ENCODE measurements at places on chromosomes 4 and X.

DNA sequence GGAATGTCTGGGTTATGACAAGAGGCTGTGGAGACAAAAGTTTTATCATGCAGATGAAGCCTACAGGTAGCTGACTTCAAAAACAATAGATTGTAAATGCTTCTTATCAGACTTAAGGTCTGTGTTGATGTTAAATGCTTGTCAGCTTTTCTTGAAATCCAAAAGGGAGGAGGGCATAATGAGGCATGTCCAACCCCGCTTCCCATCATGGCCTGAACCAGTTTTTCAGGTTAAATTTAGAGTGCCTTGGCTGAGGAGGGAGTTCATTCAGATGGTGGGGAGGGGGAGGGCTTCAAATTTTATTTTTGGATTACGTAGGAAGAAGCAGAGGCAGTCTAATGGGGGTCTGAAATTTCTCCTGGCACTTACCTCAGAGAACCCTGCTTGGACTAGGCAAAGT, 207.7 kb upstream of the HDX start:
- H3K4me1 ChIP-seq = no peaks in the 10 kb centered on the region
- no peaks in the 10 kb centered on the region for H3K36me3 ChIP-seq
- H3K4me3 ChIP-seq = no peak overlapping the region
- no peak overlapping the region for H3K27ac ChIP-seq

DNA sequence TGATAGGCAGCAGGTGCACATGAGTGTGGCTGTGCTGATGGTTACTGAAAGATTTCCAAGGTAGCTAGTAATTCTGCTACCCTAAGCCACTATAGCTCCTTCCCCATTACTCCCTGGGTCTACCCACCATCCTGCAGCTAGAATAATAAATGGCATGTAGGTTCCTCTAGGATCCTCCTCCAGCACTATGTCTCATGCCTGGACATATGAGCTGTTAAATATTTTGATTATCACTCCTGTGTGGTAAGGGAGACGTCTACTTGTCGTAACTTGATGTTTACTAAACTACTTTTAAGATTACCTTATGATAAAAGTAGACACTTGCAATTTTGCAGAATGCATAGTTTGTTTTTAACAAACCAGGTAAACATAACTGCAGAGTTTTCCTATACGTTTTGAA, 35.5 kb downstream of the TET2 start:
- H3K4me3 ChIP-seq = no peak overlapping the region
- no peak for DNase-seq
- H3K27me3 ChIP-seq = no peaks in the 10 kb centered on the region
- H3K36me3 ChIP-seq = peaks cover 9% of the 10 kb centered on the region
- peaks cover 35% of the 10 kb centered on the region for H3K4me1 ChIP-seq
- H3K27ac ChIP-seq = no peak overlapping the region

GRCh38 chrX:69093960-69094871, 71.0 kb downstream of the PJA1 start:
- DNase-seq = peak; percentile 23
- H3K4me3 ChIP-seq = no peak overlapping the region
- no peaks in the 10 kb centered on the region for H3K27me3 ChIP-seq
- H3K27ac ChIP-seq = no peak overlapping the region
- H3K4me1 ChIP-seq = no peaks in the 10 kb centered on the region

GRCh38 chr4:70544279-70544868, 26.0 kb downstream of the AMTN start:
- H3K4me3 ChIP-seq = no peak overlapping the region
- no peak for DNase-seq
- no peaks in the 10 kb centered on the region for H3K4me1 ChIP-seq

DNA sequence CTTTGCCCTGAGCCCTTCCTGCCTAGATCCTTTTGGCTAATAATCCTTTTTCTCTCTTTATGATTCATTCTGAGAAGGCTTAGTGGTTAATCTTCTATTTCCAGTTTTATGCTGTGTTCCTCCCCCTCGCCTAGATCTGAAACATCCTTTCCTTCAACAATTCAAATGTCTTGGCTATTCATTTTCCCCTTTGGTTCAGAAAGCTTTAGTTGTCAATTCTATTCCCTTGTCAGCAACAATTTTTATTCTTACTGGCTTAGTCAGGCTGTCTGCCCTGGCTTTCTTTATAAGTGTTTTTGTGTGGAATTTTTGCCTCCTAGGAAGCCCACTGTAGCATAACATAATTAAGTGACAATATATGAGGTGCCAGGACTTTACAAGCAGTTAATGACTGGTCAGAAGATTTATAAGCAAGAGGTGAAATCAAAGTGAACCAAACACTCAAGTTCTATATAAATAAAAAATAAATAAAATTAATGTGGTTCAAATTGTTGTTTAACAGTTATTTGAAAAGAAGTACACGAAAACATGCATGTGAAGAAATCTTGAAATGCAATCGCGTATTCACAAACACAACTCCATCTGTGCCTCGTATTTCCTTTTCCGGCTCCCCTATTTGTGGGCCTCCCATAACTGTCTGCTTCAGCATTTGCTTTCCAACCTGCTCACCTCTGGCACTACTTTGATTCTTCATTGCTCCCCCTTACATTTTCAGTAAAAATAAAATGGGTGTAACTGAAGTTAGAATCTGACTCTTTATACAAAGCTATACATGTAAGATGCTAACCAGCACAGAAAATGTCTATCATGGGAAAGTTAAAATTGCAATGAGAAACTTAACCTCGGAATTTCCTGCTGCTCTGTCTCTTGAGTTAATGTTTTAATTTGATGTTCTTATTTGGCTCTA, 235.4 kb downstream of the SPRY1 start:
- no peak overlapping the region for H3K27ac ChIP-seq
- H3K4me3 ChIP-seq = no peak overlapping the region
- no peaks in the 10 kb centered on the region for H3K27me3 ChIP-seq
- H3K4me1 ChIP-seq = no peaks in the 10 kb centered on the region
- no peak for DNase-seq

DNA sequence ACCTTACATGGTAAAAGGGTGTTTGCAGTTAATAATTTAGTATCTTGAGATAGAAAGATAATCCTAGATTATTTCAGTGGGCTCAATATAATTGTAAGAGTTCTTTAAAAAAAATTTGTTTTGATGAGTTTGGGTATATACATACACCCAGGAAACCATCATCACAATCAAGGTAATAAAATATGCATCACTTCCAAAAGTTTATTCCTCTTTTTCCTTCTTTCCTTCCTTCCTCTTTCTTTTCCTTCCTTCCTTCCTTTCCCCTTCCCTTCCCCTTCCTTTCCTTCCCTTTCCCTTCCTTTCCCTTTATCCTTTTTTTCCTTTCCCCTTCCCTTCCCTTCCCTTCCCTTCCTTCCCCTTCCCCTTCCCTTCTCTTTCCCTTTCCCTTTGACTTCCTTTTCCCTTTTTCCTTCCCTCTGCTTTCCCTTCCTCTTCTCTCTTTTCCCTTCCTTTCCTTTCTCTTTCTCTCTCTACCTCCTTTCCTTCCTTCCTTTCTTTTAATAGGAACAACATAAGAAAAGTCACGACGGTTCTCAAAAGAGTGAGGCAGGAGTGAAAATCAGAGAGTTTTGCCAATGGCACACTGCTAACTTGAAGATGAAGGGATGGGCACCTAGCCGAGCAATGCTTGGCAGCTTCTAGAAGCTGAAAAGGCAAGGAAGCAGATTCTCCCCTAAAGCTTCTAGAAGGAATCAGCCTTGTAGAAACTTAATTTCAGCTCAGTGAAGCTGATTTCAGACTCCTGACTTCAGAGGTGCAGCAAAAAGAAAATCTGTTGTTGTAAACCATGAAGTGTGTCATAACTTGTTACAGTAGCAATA, 2050.2 kb upstream of the AGA start:
- H3K4me3 ChIP-seq = no peak overlapping the region
- no peaks in the 10 kb centered on the region for H3K36me3 ChIP-seq
- H3K27ac ChIP-seq = no peak overlapping the region
- DNase-seq = no peak

GRCh38 chr4:38178392-38178995, 218.3 kb downstream of the PTTG2 start:
- H3K4me1 ChIP-seq = peaks cover 42% of the 10 kb centered on the region
- H3K4me3 ChIP-seq = peak overlapping the region; percentile 78
- H3K27ac ChIP-seq = no peak overlapping the region
- no peaks in the 10 kb centered on the region for H3K36me3 ChIP-seq
- H3K27me3 ChIP-seq = no peaks in the 10 kb centered on the region

GRCh38 chr4:82247629-82248028, 126.2 kb downstream of the HNRNPD start:
- no peak overlapping the region for H3K4me3 ChIP-seq
- no peaks in the 10 kb centered on the region for H3K4me1 ChIP-seq
- DNase-seq = no peak
- H3K27me3 ChIP-seq = no peaks in the 10 kb centered on the region
- H3K36me3 ChIP-seq = no peaks in the 10 kb centered on the region

- H3K4me1 ChIP-seq = peaks cover 50% of the 10 kb centered on the region
- H3K27me3 ChIP-seq = no peaks in the 10 kb centered on the region
- no peak for DNase-seq
- peak overlapping the region; percentile 39 for H3K4me3 ChIP-seq
Observed at GRCh38 chr4:80173841-80174240, 23.5 kb upstream of the PRDM8 start.
